ENCODE measurements at places on chromosomes 5 and 9.

DNA sequence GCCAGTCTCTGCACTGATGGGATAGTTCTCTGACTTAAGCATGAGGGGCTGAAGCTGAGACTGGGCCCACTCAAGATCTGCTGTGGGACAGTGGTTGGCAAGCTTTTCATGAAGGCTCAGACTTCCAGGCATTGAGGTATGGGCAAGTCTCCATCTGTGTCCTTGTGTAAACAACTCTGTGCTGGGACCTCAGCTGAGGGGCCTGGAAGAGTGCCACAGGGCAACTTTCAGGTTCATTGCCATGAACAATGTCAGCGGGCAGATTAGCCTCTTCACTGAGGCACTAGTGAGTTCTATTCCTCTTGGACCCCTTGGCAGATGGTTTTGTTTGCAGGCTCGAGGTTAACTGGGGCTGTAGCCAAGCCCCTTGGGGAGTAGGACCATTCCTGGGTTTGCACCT, 127.1 kb downstream of the MRPS30 start:
- DNase-seq = no peak

GRCh38 chr5:112349371-112349770, 69.7 kb downstream of the EPB41L4A start:
- DNase-seq = no peak

DNA sequence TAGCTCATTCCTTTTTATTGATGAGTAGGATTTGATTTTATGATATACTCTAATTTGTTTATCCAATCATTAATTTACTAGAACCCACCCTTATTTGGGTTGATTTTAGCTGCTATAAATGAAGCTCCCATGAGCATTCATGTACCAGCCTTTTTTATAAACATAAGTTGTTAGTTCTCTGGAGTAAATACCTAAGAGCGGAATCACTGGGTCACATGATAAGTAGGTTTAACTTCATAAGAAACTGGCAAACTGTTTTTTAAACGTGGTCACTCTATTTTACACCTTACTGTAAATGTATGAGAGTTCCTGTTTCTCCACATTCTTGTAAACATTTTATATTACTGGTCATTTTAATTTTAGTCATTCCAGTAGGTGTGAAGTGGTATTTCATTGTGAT, 364.6 kb downstream of the NPR3 start:
- peak; percentile 67 for DNase-seq

DNA sequence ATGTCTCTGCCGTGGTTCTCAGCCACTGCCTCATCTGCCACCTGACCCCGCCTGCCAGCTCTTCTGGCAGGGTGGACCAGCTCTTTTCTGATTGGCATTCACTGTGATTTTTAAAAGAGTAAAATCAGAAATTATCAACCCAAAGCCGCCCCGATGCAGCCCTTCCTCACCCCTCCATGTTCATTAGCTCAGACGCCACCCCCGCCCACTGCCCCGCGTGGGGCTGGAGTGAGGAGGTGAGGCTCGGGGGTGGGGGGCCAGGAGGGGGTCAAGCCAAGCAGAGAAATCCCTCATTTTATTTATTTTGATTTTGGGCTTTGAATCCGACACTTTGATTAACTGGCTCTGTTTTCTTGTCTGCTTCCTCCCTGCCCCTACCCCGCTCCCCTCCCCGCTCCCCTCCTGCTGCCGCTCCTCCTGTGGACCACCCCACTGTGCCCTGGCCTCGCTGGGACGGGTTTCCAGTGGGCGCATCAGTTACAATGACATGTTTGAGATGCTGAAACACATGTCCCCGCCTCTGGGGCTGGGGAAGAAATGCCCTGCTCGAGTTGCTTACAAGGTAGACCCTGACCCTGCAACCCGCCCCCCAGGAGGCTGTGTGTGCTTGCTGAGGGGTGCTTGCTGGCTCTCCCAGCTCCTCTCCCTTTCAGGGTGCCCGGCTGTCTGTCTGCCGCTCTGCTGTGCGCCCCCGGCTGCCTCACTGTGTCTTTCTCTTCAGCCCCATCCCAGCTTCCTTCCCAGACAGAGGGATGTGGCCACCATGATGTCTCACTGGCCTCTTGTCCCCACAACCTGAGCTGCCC, 224.9 kb downstream of the CACNA1B start:
- DNase-seq = no peak

DNA sequence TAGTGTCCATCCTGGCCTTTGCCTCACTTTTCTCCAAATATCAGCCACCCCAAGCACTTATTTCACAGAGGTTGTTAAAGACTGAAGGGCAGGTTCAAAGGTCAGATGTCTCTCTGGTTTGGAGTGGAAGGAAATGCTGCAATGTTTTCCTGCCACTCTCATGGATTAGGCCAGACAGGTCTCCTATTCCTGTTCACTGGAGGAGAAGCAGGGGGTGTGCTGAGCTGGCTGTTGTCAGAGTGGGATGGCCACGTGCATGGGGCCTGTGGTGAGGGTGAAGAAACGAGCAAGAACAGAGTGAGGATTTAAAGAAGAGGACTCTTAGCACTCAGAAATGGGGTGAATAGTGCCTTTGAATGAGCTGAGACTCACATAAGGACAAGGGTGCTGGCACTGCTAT, 6.7 kb downstream of the TMEM8B start:
- DNase-seq = no peak

DNA sequence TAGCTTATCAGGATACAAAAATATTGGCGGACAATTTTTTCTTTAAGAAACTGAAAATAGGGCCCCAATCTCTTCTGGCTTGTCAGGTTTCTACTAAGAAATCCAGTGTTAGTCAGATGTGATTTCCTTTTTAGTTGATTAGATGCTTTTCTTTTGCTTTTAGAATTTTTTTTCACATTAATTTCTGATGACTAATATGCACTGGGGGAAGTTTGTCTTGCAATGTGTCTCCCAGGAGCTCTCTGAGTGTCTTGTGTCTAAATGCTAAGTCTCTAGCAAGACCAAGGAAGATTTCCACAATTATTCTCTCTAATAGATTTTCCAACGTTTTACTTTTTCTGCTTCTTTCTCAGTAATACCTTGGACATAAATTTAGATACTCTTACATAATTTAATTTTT, 559.8 kb upstream of the TYRP1 start:
- peak; percentile 15 for DNase-seq

DNA sequence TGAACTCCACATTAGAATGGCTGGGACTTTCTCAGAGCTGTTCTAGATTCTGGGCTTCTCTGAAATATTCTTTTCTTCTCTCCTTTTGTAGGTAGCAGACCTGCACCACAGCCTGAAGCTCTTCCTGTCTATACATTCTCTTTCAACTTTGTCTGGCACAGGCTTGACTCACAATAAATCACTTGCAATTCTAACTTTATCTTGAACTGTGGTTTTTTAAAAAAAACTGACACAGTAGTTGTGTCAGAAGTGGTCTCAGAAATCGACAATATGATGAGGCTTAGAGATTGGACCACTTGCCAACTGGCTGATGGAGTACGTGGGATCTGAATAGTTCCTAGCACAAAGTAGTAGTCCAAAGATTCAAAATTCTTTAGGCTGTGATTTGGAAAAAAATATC, 24.1 kb upstream of the CDH9 start:
- peak; percentile 47 for DNase-seq

- no peak for DNase-seq
These were observed 21.9 kb upstream of the FAM169A start for GRCh38 chr5:74888117-74888516.

GRCh38 chr5:141941307-141941706, 16.7 kb downstream of the PCDH12 start:
- no peak for DNase-seq

DNA sequence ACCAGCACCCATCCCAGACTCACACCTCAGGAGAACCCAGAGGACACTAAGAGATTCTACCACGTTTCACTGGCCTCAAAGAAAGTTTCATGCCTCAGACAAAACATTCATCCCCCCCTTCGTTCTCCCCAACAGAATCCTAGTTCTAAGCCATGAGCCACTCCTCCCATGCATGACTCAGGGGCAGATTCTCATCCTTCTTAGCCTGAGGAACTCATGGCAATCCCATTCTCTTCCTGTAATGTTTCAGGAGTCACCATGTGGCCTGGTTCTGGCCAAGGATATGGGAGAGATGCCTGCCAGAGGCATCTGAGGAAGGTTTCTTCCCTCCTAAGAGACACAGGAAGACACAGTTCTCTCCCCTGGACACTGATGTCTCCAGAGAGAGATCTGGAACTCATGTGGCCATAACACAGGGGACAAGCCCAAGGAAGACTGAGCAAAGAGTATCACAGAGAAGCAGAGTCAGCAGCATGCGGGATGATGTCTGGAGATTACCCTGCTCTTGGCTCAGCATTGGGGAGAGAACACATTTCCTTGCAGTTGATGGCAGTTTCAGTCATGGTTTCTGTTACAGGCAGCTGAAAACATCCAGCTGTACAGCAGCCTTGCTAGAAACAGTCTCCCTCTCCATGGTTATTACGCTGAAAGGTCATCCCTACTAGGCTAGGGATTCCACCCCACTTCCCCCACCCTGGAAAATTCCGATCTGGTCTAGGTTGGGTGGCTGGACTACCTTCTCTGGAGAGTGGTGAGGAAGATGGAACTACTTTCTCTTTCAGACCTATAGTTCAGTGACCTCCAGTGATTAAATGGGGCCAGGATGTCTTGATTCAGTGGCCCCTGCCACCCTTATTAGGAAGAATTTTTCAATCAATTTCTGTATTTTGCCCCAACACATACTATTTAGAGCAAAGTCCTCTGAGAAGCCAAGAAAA, 115.4 kb downstream of the ZNF608 start:
- peak; percentile 52 for DNase-seq

- DNase-seq = no peak
These were observed 69.8 kb downstream of the WDR70 start for GRCh38 chr5:37448941-37449340.

DNA sequence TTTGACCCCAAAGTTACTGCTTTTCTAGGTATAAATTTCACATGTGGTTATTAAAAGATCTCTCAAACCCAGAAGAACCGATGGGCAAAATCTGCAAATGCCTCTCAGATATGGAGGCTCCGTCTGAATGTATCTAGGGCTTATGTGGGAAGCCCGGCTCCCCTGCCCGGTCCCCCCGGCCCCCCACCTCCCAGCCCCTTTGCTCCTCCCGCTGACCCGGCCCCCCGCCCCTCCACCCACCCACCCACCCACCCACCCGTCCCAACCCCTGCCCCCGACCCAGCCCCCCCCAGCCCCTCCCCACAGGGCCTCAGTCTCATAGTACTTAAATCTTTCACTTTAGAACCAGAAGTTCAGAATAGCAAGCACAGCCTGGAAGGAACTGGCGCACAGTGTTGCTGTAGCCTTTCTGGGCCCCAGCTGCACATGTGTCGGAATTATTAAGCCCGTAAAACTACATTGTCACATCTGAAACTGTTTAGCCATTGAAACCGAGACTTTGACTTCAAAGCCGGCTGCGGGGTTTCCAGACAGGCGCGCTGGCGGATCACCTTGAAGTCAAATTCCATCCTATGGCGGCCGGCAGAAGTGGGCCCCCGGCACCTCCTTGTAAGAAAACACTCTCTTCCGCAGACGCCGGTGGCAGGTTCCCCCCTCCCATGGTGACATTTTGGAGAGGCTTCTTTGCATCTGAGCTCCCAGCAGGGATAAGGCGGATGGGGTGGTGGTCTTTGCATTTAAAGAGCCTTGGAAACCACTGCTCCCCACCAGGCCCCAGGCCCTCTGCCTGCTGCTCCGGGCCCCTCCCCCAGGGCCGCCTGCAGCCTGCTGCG, 12.8 kb downstream of the NKD2 start:
- no peak for DNase-seq

- peak; percentile 46 for DNase-seq
These were observed 700.2 kb upstream of the PTPRD start for GRCh38 chr9:11312966-11313365.

DNA sequence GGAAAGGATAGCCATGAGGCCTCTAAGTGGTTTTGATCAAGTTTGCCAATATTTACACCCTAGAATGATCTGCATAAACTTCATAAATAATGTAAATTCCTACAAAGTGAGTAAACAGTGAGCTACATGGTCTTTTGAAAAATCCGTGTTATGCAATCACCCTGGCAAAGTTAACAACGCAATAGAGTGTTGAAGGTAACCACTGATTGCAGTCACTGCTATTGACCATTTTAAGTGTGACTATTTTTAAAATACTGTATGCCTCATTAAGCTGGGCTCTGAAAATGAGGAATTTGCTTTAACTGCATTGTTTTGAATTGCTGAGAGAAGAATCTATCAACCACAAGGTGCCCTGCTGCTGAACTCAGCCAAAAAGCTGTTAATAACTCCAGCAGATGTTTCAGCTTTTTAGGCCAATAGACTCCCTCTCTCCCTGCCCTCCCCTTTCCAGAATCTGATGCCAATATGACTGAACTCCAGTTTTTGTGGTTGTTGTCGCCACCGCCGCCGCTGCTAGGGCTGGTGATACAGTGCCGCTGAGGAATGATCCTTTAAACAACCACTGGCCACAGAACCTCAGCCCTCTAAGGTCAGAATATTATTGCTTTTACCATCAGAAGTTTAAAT, 35.3 kb upstream of the SMARCA2 start:
- peak; percentile 59 for DNase-seq

All from amniotic epithelial cell (primary cell).